Uterus (tissue), 4 donors: ENCODE measurements at places on chromosomes 1 and 21. TPM values are rescaled to one million over a fixed set of nuclear protein-coding genes. Genes with fewer than 3 reads are reported as not detected.

Gene IFI44
- 40.7 TPM for total RNA-seq

Gene TEKT2
- total RNA-seq: not detected

Gene DMRTA2
- total RNA-seq: not detected

Gene RPE65
- total RNA-seq: not detected

Gene FCRL1
- 1.1 TPM for total RNA-seq

Gene PTGFR
- 31.7 TPM for total RNA-seq

Gene PLA2G2E
- not detected for total RNA-seq

Gene MYOG
- total RNA-seq: not detected

DNA sequence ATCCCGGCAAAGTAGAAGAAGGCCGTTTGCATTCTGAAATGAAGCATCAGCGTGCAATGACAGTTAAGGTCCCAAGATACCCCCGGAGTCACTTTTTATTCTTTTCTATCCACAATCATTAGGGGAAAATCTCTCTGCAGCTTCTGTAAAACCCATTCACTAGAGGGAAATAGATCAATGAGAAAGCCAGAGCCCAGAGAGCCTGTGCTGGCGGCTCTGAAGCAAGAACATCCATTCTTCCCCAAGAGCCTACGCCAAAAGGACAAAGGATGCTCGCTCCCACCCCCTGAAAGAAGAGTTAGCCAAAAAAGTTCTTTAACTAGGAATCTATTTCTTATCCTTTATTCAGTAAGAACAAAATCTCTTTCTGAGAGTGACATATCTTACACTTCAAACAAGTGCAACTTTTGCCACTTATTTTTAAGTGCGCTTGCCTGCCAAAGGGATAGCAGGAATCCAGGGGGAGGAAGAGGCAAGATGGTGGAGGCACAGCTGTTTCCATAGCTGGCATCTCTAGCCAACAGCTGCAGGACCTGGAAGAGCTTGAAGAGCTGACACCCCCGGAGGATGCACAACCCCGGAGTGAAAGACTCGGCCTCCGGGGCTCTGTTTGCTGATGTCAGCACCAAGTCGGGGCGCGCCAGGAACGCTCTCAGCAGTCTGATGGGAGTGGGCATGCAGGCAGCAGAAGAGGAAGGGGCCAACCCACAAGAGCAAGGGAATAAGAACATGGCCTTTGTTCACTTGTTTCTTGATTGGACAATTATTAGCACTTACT, 68.7 kb downstream of the KCNN3 start:
- no peak overlapping the region for H3K4me3 ChIP-seq
- H3K27me3 ChIP-seq: no peaks in the 10 kb centered on the region
- no peak overlapping the region for H3K27ac ChIP-seq
- H3K4me1 ChIP-seq: no peaks in the 10 kb centered on the region

DNA sequence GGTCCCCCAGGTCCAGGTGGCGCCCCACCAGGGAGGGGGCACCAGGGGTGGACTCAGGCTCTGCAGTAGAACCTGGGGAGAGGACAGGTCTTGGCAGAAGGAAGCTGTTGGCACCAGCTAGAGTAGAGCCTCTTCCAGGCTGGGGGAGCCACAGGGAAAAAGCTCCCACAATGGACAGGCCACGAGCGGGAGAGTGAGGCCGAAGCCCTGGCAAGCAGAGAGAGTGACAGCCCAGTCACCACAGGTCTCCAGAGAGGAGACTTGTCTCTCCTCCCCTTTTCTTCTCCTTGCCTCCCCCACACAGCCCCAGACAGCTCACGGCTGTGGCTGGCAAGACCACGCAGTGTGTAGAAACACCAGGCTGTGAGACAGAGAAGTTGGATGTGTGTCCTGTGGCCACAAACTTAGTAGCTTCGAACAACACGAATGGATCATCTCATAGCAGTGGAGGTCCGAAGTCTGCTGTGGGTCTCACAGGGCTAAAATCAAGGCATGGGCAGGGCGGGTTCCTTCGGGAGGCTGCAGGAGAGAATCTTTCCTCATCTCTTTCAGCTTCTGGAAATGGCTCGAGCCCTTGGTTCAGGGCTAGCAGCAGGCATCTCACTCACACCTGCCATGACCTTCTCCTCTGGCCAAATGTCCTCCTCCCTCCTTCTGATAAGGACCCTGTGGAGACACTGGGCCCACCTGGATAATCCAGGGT, 3.3 kb downstream of the KRTAP12-4 start:
- no peak for DNase-seq
- no peak overlapping the region for H3K27ac ChIP-seq
- no peaks in the 10 kb centered on the region for H3K27me3 ChIP-seq
- no peaks in the 10 kb centered on the region for H3K36me3 ChIP-seq
- H3K4me1 ChIP-seq: no peaks in the 10 kb centered on the region
- no peak overlapping the region for H3K4me3 ChIP-seq

DNA sequence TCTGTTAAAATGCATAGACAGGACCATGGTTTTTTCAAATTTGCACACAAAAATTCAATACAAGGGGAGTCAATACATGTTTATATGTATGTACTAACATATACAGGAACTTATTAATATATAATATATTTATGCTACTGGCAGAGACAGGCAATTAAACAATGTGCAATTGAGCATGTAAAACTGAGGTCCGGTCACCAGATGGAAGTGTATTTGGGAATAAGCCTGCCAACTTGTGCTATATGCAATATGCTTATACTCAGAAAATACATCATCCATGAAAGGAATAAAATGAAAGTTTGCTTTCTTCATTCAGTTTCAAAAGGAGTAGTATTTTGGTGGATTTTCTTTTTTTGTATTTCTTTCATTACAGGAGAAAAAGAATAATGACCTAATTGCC, 640.2 kb upstream of the CXADR start:
- no peaks in the 10 kb centered on the region for H3K27me3 ChIP-seq
- no peaks in the 10 kb centered on the region for H3K4me1 ChIP-seq
- H3K27ac ChIP-seq: no peak overlapping the region
- H3K36me3 ChIP-seq: no peaks in the 10 kb centered on the region
- DNase-seq: no peak

GRCh38 chr21:42461881-42462877, 33.8 kb downstream of the RSPH1 start:
- H3K36me3 ChIP-seq: no peaks in the 10 kb centered on the region
- H3K27ac ChIP-seq: no peak overlapping the region

GRCh38 chr1:179476484-179476883, 99.3 kb downstream of the NPHS2 start:
- no peaks in the 10 kb centered on the region for H3K27me3 ChIP-seq
- H3K4me3 ChIP-seq: no peak overlapping the region
- H3K4me1 ChIP-seq: no peaks in the 10 kb centered on the region
- DNase-seq: no peak
- no peaks in the 10 kb centered on the region for H3K36me3 ChIP-seq
- no peak overlapping the region for H3K27ac ChIP-seq

GRCh38 chr1:180195401-180195800, 34.7 kb upstream of the LHX4 start:
- no peaks in the 10 kb centered on the region for H3K4me1 ChIP-seq
- no peak for DNase-seq
- no peaks in the 10 kb centered on the region for H3K27me3 ChIP-seq
- H3K36me3 ChIP-seq: no peaks in the 10 kb centered on the region

DNA sequence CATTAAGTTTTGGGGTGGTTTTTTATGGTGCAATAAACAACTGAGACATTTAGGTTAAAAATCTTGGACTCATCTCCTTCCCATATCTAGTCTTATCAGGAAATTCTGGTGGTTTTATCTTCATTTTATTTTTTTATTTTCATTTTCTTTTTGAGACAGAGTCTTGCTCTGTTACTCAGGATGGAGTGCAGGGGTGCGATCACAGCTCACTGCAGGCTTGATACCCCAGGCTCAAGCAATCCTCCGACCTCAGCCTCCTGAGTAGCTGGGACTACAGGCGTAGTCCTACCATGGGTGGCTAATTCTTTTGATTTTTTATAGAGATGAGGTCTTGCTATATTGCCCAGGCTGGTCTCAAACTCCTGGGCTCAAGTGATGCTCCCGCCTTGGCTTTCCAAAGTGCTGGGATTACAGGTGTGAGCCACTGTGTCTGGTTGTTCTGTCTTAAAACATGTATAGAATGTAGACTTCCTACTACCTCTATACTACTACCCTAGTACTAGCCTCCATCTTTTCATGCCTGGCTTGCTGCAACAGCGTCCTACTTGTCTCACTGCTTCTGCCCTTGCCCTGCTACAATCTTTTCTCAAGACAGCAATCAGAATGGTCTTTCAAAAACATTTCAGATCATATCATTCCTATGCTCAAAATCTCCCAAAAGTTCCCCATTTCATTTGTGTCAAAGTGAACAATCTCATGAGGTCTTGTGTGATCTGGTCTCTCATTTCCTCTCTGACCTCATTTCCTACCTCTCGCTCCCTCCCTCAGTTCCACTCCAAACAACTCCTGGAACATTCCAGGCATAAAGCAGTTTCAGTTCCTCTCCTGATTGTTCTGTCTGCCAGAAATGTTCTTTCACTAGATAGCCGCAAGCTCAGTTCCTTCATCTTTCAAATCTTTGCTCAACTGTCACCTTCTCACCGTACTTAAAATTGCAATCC, 5.9 kb upstream of the FCGR2A start:
- no peak overlapping the region for H3K4me3 ChIP-seq
- H3K4me1 ChIP-seq: no peaks in the 10 kb centered on the region

DNA sequence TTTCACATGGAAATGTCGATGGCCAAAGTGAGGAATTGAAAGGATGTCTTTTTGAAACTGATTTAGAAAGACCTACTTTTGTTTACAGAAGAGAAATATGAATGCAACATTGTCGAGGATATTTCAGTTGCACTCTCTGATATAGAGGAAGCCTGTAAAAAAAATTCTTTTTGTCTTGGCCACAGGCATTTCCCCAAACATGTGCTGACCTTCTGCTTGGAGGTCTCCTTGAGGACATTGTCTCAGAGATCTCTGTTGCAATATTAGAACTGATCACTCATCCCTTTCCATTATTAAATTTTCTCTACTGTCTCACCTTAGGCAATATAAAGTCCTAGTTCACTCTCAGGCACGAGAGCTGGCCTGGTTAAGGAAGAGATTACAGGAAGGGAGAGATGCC, 16.0 kb downstream of the S100A11 start:
- no peak overlapping the region for H3K27ac ChIP-seq
- no peaks in the 10 kb centered on the region for H3K4me1 ChIP-seq
- no peaks in the 10 kb centered on the region for H3K36me3 ChIP-seq

- DNase-seq: no peak
- H3K36me3 ChIP-seq: no peaks in the 10 kb centered on the region
- no peak overlapping the region for H3K4me3 ChIP-seq
- no peak overlapping the region for H3K27ac ChIP-seq
- H3K4me1 ChIP-seq: no peaks in the 10 kb centered on the region
These were observed 276.9 kb upstream of the SNX7 start for GRCh38 chr1:98384461-98385141.

- no peaks in the 10 kb centered on the region for H3K4me1 ChIP-seq
- no peak overlapping the region for H3K27ac ChIP-seq
- DNase-seq: no peak
- H3K27me3 ChIP-seq: no peaks in the 10 kb centered on the region
- no peaks in the 10 kb centered on the region for H3K36me3 ChIP-seq
- no peak overlapping the region for H3K4me3 ChIP-seq
These were observed 447.0 kb upstream of the PKN2 start for GRCh38 chr1:88237058-88237457.

GRCh38 chr21:32338209-32338921, 39.7 kb downstream of the MRAP start:
- H3K27ac ChIP-seq: no peak overlapping the region
- no peak overlapping the region for H3K4me3 ChIP-seq
- H3K27me3 ChIP-seq: no peaks in the 10 kb centered on the region
- H3K4me1 ChIP-seq: no peaks in the 10 kb centered on the region
- DNase-seq: no peak
- no peaks in the 10 kb centered on the region for H3K36me3 ChIP-seq

- H3K36me3 ChIP-seq: no peaks in the 10 kb centered on the region
- no peaks in the 10 kb centered on the region for H3K27me3 ChIP-seq
- DNase-seq: no peak
- H3K4me1 ChIP-seq: no peaks in the 10 kb centered on the region
- no peak overlapping the region for H3K4me3 ChIP-seq
- peak overlapping the region; percentile 75 for H3K27ac ChIP-seq
These were observed 19.7 kb downstream of the CAPZB start for GRCh38 chr1:19465650-19466049.

GRCh38 chr1:49728377-49728776, 295.4 kb downstream of the AGBL4 start:
- H3K27ac ChIP-seq: no peak overlapping the region
- H3K4me3 ChIP-seq: no peak overlapping the region
- H3K4me1 ChIP-seq: no peaks in the 10 kb centered on the region
- no peaks in the 10 kb centered on the region for H3K36me3 ChIP-seq
- DNase-seq: no peak
- no peaks in the 10 kb centered on the region for H3K27me3 ChIP-seq

DNA sequence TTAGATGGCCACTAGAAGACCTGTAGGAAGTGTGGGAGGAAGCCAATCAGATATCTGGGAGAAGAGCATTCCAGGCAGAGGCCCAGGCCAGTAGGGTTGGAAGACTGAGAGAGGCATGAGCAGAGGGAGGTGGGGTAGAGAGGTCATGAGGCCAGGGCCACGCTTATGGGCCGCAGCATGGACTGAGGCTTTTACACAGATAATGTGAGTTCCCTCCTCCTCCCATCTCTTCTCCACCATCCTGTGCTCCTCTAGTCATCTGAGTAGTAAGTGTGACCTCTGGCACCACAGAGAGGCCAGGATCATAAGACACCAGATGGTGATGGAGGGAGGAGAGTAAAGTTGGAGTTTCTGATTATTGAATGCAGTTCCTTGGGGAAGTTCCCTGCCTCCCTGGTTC, 17.1 kb downstream of the TTC22 start:
- H3K27ac ChIP-seq: no peak overlapping the region
- DNase-seq: no peak
- H3K4me1 ChIP-seq: no peaks in the 10 kb centered on the region
- no peaks in the 10 kb centered on the region for H3K27me3 ChIP-seq
- no peaks in the 10 kb centered on the region for H3K36me3 ChIP-seq
- no peak overlapping the region for H3K4me3 ChIP-seq

DNA sequence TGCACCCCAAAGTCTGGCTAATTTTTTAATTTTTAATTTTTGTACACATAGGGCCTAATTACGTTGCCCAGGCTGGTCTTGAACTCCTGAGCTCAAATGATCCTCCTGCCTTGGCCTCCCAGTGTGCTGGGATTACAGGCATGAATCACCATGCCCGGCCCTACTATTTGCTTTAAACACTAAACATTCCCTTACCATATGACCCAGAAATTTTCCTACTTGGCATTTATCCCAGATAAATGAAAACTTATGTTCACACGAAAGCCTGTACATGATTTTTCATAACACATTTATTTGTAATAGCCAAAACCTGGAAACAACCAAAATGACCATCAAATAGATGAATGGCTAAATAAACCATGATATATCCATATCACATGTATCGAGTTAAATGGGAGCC, 35.8 kb downstream of the NDUFS5 start:
- H3K4me3 ChIP-seq: no peak overlapping the region
- DNase-seq: no peak
- no peak overlapping the region for H3K27ac ChIP-seq
- H3K4me1 ChIP-seq: no peaks in the 10 kb centered on the region
- H3K27me3 ChIP-seq: no peaks in the 10 kb centered on the region

GRCh38 chr1:219324171-219324570, 150.5 kb downstream of the LYPLAL1 start:
- H3K4me1 ChIP-seq: no peaks in the 10 kb centered on the region
- H3K27me3 ChIP-seq: no peaks in the 10 kb centered on the region
- no peak overlapping the region for H3K27ac ChIP-seq
- H3K4me3 ChIP-seq: no peak overlapping the region

GRCh38 chr1:7526196-7526866, 244.8 kb upstream of the VAMP3 start:
- no peak overlapping the region for H3K4me3 ChIP-seq
- H3K27ac ChIP-seq: no peak overlapping the region
- no peaks in the 10 kb centered on the region for H3K36me3 ChIP-seq
- DNase-seq: no peak
- no peaks in the 10 kb centered on the region for H3K4me1 ChIP-seq
- no peaks in the 10 kb centered on the region for H3K27me3 ChIP-seq
